SW 1271 (cell line): ENCODE measurements at places on chromosomes 4 and X.

GRCh38 chr4:52912608-52913007 lies 50.5 kb downstream of the RASL11B start:
- no peak for DNase-seq

DNA sequence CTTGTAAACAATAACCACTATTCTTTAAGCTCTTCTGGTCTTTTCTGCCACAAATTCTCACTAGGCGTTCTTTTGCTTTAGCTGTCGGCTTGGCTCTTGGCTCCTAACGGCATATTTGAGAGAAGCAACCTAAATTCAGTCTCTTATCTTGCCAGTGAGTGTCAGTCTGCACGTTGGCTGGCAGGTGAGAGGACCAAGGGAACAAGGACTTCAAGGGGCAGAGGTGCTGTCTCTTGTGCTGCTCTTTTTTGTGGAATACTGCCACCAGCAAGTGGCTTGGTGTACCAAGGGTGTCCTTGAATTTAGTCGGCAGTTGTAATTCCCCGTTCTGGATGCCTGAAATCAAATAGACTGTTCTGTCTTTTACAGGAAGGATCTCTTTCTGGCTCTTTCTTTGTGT lies 77.8 kb upstream of the SLC4A4 start:
- DNase-seq = no peak

- DNase-seq = no peak
Measured at GRCh38 chrX:115348446-115349225, 59.1 kb downstream of the LUZP4 start.

GRCh38 chr4:74590476-74590875 lies 145.5 kb downstream of the AREG start:
- DNase-seq = no peak

DNA sequence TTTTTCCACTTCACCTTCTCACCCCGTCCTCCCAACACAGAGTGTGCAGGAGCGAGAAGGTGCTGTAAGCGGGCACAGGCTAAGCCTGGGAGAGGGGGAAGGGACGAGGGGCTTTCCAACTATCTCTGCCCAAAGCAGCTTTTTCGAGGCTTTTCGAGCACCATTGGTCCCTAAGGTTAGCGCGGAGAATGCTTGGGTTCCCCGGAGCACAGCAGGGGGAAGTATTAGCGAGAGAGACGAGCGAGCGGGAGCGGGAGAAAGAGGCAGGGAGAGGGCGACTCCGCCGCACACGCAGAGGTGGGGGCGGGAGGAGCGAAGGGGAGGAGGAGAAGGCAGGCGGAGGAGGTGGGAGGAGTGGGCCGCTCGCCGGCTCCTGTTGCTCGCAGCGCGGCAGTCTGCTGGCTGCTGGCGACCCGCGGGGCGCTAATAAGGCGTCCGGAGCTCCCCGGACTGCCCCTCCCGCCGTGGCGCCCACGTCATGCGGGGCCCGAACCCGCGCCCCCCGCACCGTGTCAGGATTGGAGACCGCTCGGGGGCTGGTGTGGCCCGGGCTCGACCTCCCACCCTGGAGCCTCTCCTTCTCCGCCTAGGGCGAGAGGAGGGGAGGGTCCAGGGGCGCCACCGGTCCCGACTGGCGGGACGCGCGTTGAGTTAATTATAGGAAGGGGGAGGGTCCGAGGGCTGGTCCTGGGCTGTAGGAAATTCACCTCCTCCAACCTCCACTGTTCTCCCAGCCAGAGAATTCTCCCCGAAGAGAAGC lies at the start of gene ADAMTS3:
ADAMTS3 (minus strand) TSS at position 263 of the 760 bp plus-strand sequence. CDS start 459 bp downstream, outside the sequence.
- no peak for DNase-seq

DNA sequence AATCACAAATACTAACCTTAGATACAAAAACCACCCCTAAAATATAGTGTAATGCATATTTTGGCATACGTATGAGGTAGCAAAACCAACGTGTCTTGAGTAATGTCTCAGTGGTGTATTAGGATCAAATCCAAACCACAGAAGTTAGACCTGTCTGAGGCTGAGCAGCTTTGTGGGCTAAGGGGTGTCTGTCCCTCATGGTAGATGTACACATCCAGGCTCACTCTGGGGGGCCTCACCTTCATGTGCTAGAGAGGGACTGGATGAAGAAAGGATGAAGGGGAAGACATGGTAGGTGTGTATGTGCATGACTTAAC lies 188.0 kb upstream of the TBC1D9 start:
- no peak for DNase-seq

DNA sequence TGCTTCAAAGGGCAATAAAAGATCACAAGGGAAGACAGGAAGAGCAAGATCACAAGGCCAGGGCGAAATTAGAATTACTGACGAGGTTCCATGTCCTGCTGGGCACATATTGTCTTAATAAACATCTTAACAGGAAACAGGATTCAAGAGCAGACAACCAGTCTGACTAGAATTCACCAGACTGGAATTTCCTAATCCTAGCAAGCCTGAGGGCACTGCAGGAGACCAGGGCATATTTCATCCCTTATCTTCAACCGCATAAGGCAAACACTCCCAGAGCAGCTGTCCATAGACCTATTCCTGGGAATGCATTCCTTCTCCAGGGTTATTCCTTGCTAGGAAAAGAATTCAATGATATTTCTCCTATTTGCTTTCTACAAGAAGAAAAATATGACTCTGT lies 12.4 kb upstream of the TDO2 start:
- no peak for DNase-seq

- no peak for DNase-seq
Measured at GRCh38 chrX:108307132-108308085, 130.8 kb downstream of the COL4A6 start.

DNA sequence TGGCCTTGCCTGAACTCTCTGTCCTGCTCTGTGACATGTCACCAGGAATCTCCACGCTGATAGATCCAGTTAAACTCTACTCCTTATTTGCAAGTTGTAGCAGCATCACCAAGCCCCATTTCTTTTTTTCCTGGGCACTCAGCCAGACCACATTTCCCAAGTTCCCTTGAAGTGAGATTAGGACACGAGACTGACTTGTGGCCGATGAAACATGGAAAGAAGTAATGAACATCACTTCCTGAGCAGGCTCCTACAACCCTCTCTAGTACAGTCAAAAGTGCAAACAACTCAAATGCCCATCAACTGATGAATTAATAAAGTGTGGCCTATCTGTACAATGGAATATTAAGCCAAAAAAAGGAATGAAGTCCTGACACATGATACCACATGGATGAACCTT lies 74.6 kb downstream of the MAP3K15 start:
- no peak for DNase-seq

DNA sequence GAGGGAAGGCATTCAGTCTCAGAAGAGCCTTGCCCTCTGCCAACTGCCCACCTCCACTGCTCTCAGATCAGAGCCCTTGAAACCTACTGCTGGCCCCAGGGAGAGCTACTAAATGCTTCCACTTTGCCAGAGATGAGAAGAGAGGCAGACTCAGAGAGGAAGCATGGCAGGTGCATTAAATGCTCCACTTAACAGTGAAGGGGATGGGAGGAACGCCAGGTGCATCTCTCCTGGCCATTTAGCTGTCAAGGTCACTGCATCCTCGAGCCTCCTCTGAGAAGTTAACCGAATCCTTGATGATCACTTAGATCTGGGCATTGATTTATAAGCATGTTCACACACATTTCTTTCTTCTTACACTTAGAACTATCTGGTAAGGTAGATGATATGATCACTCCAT lies 15.0 kb downstream of the TRPC5 start:
- DNase-seq = no peak

- no peak for DNase-seq
Measured at GRCh38 chr4:159855731-159856130, 752.9 kb downstream of the RAPGEF2 start.

GRCh38 chrX:39491548-39492297 lies 606.0 kb downstream of the BCOR start:
- no peak for DNase-seq

DNA sequence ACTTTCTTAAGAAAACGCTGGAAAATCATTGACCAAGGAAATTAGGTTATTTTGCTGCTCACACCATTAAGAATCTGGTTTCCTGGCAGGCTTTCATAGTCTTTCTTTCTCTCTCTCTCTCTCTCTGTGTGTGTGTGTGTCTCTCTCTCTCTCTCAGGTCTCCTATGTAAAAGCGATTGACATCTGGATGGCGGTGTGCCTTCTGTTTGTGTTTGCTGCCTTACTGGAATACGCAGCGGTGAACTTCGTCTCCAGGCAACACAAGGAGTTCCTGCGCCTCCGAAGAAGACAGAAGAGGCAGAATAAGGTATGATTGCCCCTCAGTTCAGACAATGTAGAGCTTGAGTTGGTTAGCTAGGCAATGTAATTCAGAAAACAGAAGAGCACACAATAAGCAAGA lies 161.2 kb downstream of the GLRA2 start:
- DNase-seq = no peak

GRCh38 chr4:53764761-53765490 lies 173.6 kb upstream of the LNX1 start:
- no peak for DNase-seq

DNA sequence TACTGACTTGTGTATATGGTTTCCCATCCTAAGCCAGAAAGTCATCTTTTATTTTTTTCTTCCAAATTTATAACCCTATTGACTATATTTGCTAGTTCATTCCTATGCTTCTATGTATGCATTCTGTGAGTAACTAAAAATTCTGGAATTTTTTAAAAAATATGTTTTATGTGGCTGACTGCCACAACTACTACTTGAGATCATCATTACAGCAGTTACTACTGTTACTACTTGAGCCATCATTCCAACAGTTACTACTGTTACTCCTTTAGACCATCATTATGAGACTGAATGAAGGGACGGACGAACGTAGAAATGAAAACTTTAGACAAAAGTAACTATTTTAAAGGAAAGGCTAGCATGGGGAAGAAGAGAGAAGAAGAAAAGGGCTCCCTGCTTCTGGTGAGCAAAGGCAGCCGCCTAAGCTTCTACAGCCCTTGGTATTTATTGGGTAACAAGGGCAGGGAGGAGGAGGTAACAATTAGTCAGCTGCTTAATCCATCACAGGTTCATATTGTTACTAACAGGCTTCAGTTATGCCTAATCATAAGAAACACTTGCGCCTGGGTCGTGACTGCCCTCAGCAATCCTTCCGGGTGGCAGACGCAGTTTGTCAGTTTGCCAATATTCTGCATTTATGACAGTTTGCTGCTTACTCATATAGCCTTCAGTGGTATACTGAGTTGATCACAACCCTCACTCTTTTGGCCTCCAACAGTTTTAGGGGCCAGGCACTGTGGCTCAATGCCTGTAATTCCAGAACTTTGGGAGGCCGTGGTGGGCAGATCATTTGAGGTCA lies 80.4 kb downstream of the PDLIM5 start:
- no peak for DNase-seq

- DNase-seq = no peak
Measured at GRCh38 chr4:159212675-159213293, 109.9 kb downstream of the RAPGEF2 start.

DNA sequence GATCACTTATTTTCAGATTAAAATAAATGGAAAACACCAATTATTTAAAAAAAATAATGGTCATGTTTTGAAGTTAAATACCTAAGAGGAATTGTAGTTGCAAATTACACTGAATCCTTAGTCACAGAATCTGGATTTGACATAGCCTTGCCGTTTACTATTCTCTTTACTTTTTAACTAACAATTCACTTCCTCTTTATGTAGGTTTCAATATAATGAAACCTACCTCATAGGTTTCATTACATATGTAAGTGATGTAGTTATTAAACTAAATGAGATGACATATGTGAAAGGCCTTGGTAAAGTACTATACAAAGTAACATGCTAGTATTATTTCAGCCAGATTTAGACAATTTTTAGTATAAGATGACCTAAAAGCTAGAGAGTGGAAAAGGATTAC lies 6.5 kb downstream of the SPP1 start:
- no peak for DNase-seq

DNA sequence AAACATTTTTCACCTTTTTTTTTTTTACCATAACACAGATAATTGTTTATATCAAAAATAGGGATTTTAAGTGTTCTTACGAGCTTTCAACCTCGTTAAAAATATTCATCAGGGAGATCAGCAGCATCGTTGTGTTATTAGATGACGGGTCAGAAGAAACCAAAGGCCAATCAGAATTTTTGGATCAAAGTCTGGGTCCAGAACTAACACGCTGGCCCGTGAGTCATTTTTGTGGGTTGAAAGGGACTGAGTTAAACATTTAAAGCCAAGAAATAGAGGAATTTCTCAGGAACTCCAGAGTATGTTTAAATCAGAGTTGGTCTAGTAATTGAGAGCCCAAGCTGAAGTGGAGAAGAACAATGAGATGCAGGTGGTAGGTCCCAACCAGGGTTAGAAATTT lies 170.8 kb downstream of the TLL1 start:
- no peak for DNase-seq

GRCh38 chr4:39470402-39470801 lies 11.5 kb downstream of the LIAS start:
- no peak for DNase-seq

DNA sequence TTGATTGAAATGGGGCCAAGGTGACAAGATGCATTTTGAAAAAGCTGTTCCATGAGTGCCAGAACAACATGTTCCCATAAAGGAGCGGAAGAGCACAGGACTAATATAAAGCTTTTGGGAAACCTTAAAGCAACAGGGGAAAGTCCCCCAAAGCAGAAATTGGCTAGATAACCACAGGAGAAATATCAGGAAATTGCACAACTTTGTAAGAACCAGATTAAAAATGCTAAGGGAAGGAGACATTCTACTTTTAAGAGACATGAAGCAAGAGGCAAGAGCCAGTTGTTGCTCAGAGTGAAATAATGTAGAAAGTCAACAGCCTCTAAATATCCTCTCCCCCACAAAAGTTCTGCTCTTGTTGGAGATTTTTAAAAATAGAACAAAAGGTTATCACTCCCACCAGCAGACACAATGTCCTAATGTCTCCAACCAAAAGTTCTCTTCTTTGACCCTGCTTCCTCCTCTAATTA lies 85.2 kb upstream of the LNX1 start:
- DNase-seq = no peak

DNA sequence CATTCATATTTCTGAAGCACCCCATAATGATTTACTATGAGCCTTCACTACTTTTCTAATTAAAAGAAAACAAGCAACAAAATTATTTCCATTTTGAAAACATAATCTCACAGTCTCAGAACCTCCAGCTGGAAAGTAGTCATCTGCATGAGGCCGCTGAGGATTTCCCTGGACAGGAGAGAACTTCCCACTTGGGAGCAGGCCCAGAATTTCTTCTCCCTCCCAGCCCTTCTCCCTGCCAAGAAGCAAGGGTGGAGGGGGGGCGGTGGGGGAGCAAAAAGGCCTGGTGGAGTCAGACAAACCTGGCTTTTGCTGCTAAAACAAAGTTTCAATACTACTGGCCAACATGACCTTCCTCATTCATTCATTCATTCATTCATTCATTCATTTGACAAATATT lies 167.3 kb downstream of the PJA1 start:
- no peak for DNase-seq

GRCh38 chr4:108427946-108428485 lies 192.4 kb upstream of the RPL34 start:
- DNase-seq = no peak

- DNase-seq = no peak
Measured at GRCh38 chrX:108304210-108304609, 134.0 kb downstream of the COL4A6 start.

GRCh38 chr4:41839916-41840854 lies 91.7 kb upstream of the PHOX2B start:
- no peak for DNase-seq

GRCh38 chr4:10260777-10261176 lies 144.2 kb upstream of the WDR1 start:
- DNase-seq = no peak

- no peak for DNase-seq
Measured at GRCh38 chr4:153137677-153138630, 66.3 kb upstream of the TRIM2 start.
